ENCODE measurements at places on chromosomes 4 and X. TPM values are rescaled to one million over a fixed set of nuclear protein-coding genes. Genes with fewer than 3 reads are reported as not detected.

GRCh38 chr4:15162046-15162445 is 159.8 kb downstream of the CPEB2 start:
- DNase-seq, result no peak

DNA sequence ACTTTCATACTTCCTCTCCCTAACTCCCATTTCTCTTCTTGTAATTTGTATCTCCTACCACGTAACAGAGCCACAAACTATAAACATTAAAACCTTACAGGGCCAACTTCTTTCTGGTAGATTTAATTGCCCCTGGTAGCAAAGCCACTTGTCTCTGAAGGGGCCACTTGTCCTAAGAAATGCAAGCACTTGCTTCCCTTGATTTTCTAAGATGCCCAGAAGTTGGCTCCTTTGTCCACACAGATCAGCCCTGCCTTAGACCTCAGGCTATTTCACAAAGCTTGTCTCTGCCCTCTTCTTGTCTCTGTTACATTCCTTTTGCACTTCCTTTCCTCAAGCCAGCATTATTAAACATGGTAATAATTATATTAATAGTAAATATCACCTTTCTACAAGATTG is 80.6 kb upstream of the CXXC4 start:
- DNase-seq, result no peak

- no peak for DNase-seq
Measured at GRCh38 chr4:21879187-21879586, 69.4 kb downstream of the KCNIP4 start.

- no peak for DNase-seq
Measured at GRCh38 chrX:110276778-110277177, 41.1 kb downstream of the AMMECR1 start.

DNA sequence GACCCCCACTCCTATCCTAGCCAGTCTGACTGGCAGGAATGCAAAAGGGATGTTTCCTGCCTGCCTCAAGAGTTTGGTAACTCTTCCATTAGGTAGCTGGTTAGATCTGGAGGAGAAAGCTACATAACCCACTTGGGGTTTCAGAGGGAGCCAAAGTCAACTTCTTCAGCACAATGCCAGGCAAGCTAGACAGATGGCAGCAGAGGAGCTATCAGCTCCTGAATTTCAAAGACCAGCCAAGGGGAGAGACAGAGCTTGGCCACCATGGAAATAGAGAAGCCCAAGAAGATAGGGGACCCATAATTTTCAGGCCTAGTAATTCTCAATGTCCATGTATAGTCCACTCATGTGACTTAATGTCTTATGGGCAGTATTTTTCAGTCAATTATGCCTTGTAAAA is 56.4 kb downstream of the PGRMC1 start:
- no peak for DNase-seq

The RADX gene
- 13.7 TPM for total RNA-seq

All from uterus (tissue), 4 donors.